ENCODE measurements at places on chromosomes 5 and 9.

DNA sequence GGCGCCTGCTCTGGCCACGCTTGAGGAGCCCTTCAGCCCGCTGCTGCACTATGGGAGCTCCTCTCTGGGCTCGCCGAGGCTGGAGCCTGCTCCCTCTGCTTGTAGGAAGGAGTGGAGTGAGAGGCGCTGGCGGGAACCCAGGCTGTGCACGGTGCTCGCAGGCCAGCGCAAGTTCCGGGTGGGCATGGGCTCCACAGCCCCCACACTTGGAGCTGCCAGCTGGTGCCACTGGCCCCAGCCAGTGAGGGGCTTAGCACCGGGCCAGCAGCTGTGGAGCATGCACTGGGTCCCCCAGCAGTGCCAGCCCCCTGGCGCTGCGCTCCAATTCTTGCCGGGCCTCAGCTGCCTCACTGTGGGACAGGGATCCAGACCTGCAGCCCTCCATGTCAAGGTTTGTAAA, 122.1 kb upstream of the CD180 start:
- no peak for DNase-seq

DNA sequence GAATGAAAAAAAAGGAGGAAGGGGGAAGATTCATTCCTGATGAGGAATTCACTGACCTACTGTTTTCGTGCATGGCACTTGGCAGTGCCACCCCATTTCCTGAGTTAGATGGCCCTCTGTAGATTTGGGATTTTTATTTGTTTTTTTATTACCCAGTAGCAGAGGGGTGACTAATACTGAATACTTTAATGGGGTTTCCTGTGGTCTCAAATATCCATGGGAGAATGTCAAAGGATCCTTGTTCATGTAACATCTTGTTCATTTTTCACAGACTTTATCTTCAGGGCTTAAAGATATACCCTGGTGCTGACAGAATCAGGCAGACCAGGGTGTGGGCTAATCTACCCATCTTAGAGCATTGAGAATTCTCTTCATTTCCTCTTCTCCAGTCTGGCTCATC, 93.0 kb downstream of the MAMDC2 start:
- DNase-seq, result no peak

GRCh38 chr9:98300611-98301010, 45.2 kb upstream of the TBC1D2 start:
- DNase-seq, result no peak

GRCh38 chr5:81980598-81981260, 8.9 kb downstream of the ATG10 start:
- DNase-seq, result no peak

GRCh38 chr5:136799806-136800372, 434.5 kb upstream of the TRPC7 start:
- no peak for DNase-seq

- no peak for DNase-seq
These were observed 19.0 kb downstream of the PTCH1 start for GRCh38 chr9:95497772-95498171.

- no peak for DNase-seq
These were observed 27.7 kb downstream of the NDST1 start for GRCh38 chr5:150535611-150536010.

GRCh38 chr5:74581988-74582365, 58.6 kb downstream of the ENC1 start:
- DNase-seq, result no peak

DNA sequence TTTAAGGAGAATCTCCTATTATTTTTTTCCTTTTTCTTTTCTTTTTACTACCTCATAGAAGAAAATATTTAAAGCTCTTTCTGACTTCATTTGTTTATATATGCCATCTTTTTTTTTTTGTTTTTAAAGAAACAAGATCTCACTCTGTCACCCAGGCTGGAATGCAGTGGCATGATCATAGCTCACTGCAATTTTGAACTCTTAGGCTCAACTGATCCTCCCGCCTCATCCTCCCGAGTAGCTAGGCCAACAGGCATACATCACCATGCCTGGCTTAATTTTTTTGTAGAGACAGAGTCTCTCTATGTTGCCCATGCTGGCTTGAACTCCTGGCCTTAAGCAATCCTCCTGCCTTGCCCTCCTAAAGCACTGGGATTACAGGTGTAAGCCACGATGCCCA, 59.5 kb downstream of the LNPEP start:
- no peak for DNase-seq

DNA sequence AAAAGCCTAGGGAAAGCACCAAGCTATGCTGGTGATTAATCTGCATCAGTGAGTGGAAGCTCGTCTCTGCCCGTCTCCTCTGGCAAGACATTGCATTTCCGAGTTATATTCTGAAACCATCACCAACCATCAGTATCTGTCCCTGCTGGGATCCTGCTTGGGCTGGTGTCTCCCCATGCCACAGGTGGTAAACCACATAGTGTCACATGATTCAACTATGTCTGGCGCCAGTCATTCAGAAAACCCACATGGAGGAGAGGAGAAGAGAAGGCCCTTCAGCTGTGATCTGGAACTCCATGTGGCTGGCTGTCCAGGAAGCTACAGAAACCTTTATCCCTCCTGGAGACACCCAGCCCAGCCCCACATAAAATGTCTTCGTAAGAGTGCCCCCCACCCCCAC, 4.8 kb downstream of the IL9 start:
- no peak for DNase-seq

- DNase-seq, result no peak
These were observed 31.5 kb downstream of the SLC22A4 start for GRCh38 chr5:132325691-132326090.

GRCh38 chr5:78958672-78959445, 26.3 kb downstream of the ARSB start:
- no peak for DNase-seq

DNA sequence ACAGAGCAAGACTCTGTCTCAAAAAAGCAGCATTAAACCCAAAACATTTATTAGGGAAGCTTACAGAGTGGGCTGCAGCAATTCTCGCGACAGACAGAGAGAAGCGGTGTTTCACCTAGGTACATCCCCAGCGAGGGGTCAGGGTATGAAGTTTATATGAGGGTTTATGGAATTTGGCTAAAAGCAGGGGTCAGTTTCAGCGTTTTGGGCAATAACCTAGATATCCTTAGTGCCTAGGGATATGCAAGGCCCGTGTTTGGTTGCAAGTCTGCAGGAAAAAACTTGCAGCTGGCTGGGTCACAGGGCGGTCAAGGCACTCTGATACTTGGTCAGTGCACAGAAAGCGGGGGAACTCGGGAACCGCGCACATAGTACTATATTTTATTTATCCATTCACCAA, 649 bp upstream of the GLE1 start:
- DNase-seq, result no peak

GRCh38 chr5:140808889-140809291, 2.0 kb downstream of the PCDHA4 start:
- no peak for DNase-seq

DNA sequence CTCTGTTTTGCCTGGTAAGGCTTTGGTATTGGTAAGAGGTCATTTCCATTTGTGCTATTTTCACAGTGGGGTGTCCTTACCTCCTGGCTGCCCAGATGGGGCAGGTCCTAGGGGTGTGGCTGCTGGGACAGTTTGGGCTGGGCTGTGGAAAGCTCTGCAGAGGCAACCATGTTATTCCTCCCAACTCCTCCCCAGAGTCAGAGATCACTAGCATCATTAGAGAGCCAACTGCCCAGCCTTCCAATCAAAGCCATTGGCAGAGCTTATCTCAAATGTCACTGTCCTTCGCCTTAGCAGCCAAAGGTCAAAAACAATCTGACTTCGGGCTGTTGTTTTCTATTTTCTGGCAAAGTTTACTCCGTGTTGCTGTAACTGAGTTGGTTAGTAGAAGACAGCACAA, 33.6 kb upstream of the HRH2 start:
- no peak for DNase-seq

GRCh38 chr5:516338-516925, 7.8 kb downstream of the SLC9A3 start:
- no peak for DNase-seq

DNA sequence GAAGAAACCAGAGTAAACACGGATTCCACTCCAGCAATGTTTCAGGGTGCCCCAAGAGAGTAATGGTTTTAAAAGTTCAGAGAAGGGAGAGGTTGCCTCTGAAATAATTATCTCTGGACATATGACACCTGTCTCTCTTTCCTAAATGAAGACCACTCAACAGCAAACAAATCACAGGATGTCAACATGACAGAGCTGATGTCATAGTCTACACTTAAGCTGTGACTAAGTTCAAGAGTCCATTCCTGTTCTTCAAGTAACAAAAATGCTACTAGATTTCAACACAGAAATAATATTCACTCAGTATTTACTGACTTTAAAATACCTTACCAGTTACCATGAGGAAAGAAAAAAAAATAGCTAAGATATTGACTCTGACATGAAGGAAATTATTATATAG, 44.7 kb upstream of the SLC30A5 start:
- no peak for DNase-seq

- no peak for DNase-seq
These were observed 10.2 kb upstream of the NTRK2 start for GRCh38 chr9:84659313-84659712.

DNA sequence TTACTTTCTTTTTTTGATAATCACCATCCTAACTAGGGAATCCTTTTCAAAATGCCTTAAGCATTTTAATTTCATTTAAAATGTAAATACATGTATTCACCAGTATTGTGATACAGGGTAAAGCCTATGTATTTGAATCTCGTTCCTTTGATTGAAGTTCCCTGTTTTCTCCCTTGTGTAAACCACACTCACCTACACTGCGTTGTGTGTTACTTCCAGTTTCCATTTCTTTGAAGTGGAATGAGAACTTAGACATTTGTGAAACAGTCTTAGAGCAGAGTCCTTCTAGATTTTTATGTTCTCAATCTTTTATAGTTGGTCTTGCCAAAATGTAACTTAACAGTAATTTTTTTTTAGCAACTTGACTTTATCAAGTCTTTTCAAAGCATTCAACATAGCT, 101.4 kb downstream of the ZNF462 start:
- DNase-seq, result no peak

DNA sequence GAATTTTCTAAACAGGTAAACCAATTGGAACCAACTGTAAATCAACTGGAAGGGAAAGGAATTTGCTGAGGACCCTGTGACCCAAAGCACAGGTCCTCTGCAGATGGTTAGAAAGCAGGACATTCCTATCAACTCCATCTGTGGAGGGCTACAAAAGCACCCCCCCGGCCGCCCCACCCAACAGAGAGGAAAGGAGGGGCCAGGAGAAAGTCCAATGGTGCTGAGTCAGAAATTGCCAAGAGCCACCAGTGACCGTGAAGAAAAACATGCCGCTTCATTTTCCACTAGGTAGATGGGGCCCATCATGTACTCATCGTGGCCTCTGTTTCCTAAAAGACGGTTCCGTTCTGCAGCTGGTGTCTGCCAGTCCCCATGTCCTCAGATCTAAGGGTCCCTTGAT, 66.3 kb downstream of the RAPGEF1 start:
- DNase-seq, result no peak

DNA sequence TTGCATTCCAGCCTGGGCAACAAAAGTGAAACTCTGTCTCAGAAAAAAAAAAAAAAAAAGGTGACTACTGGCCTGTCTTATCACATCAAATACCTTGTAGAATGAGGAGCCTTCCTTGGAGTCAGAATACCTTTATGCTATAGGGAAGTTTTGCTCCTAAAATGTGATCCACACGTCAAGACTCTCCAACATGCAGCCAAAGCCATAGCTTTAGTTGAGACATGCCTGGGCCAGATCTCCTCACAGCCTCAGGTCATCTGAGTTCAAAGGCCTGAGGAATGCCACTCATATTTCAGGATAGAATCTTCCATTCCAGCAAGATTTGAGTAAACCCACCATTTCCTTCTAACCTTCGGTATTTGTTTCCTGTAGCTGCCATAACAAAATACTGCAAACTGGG, 13.7 kb upstream of the SOWAHA start:
- no peak for DNase-seq

DNA sequence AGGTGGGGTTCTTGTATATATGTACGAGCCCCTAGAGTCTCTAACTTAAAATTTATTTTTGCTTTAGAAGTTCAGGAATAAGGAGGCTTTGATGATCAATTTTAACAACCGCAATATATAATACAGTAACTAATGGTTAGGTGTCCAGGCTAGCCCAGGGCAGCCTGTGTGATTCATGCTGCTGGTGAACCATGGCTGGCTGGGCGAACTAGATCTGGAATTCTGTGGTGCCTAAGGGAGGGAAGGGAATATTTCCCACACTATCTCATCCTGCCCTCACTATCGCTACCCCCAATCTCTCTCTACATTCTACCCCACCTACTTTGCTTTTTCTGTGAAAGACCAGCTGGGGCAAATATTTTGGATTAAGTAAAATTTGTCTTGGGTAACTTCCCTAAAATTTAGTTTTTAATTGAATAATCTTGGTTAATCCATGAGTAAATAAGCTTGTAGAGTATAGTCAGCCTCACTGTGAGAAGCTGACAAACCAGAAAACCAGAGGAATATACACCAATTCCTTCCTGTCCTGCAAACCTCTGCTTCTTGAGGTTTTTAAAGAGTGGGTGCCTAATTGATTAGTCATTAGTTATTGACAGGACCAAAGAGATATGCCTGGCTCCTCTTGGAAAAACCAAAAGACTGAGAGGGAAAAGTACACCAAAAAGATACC, 115.1 kb upstream of the CCDC152 start:
- DNase-seq, result no peak

DNA sequence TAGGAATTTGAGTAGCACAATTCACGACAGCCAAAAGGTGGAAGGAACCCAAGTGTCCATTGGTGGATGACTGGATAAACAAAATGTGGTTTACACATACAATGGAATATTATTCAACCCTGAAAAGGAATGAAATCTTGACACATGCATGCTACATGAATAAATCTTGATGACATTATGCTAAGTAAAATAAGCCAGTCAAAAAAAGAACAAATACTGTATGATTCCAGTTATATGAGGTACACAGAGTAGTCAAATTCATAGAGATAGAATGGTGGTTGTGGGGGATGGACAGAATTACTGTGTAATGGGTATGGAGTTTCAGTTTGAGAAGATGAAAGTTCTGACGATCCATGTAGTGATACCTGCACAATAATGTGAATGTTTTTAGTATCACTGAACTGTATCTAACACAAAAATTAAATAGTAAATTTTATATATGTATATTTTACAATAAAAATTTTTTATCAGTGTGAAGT, 117.7 kb upstream of the GNA14 start:
- DNase-seq, result no peak

DNA sequence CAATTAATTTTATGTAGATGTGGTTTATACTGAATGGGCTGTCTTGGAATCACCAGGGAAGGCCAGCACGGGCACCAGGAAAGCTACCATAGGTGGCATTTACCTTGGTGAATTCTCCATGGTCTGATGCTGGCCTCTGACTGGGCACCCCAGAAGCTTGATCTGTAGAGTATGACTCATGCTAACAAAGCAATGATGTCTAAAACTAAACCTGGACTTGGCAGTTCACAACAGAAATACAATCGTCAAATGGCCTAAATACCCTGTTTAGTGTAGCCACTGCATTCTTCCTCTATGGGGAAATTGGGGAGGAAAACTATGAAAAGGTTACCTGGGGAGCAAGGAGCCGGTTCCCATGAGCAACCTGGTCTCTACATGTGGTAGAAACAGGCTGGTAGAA, 98.0 kb downstream of the ATPSCKMT start:
- DNase-seq, result no peak

GRCh38 chr9:76534026-76534425, 75.0 kb downstream of the GCNT1 start:
- DNase-seq, result no peak

GRCh38 chr5:53825016-53825415, 264.6 kb downstream of the NDUFS4 start:
- no peak for DNase-seq

Data from GM12891 (cell line).